ENCODE measurements at places on chromosomes 2 and 18. TPM values are rescaled to one million over a fixed set of nuclear protein-coding genes. Genes with fewer than 3 reads are reported as not detected.

SIX3 gene
- not detected for total RNA-seq

TMEM163 gene
- 0.38 TPM for total RNA-seq

PDCD1 gene
- total RNA-seq, result 2.0 TPM

DNA sequence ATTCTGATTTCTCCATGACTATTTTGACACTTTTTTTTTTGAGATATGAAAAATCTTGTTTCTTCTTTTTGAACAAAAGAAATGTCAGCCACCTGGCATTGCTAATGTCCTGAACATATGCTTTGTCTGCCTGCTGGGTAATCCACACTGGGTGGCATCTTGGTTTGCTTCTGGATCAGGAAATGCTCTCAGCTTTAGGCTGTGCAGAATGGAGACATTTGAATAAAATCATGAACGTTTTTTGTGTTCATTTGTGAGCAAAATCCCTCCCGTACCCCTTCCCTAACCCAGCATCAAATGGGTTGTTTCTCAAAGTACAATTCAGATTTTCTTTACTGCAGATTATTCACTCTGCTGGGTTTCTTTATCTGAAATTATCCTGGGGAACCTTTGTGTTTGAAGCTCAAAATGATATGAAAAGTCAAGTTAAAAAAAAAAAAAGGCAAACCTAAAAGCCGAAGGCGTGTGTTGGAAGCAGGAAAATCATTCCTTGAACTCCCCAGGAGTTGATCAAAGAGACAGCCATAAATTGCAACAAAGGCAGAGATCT, 53.4 kb upstream of the KLF7 start:
- no peak for DNase-seq

DNA sequence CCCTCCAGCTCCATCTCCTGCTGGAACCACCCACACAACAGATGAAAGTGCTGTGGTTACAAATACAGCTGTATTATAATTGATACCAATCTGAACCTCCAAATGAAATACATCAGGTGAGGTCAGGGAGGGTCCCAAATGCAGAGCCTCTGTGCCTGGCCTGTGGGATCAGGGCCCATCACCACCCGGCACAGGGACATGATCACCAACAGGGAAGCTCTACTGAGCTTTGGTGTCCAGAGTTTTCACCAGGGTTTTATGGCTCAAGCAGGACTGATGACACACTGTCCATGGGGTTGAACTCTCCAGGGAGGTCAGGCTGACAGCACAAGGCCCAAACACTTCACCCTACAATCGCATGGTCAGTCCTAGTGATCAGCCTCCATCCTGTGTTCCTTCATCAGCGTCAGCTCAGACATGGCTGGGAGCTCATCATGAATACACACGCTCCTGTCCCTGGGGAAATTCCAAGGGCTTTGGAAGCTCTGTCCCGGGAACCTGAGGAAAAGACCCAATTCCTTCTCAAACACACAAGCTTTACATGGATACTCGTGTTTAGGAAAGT, 3.9 kb upstream of the PXDN start:
- DNase-seq, result no peak

GRCh38 chr2:218857371-218858137, 2.1 kb upstream of the WNT6 start:
- DNase-seq, result no peak

GRCh38 chr2:46979571-46979979, 64.0 kb upstream of the MCFD2 start:
- no peak for DNase-seq

DNA sequence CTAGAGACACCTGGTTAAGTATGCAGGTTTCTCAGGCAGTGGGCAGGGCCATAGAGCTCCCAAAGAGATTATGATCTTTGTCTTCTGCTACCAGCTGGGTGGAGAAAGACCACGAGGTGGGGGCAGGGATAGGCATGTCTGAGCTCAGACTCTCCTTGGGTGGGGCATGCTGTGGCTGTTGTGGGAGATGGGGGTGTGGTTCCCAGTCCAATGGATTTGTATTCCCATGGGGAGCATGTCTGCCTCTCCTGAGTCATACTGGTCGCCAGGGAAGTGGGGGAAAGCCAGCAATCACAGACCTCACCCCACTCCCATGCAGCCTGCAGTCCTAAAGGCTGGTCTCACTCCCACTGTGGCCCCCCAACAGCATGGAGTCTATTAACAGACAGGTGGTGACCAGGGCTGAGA, 31.4 kb upstream of the RHOB start:
- DNase-seq, result no peak

GRCh38 chr2:149490296-149490695, 97.3 kb downstream of the MMADHC start:
- DNase-seq, result no peak

GRCh38 chr2:84395820-84396219, 63.3 kb downstream of the SUCLG1 start:
- DNase-seq, result no peak

GRCh38 chr2:164831887-164832286, 9.7 kb downstream of the COBLL1 start:
- DNase-seq, result no peak

- DNase-seq, result no peak
Measured at GRCh38 chr2:119691189-119691588, 12.2 kb downstream of the TMEM177 start.

DNA sequence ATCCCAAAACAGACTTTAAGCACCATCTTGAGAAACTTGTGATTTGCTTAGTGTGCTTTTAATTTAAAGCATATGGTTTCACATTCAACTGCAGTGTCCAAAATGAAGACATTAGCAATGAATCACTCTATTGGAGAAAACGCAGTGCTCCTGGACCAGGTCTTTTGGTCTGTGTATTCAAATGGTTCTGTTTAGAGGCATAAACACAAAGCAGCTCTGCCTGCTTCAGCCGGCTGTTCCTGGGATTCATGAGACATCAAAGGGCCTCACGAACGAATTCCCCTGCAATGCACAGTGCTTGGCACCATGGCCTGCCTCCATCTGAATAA, 117.1 kb upstream of the SP5 start:
- DNase-seq, result no peak

Measured in Right ventricle myocardium superior (tissue), 1 donor.